ENCODE measurements at places on chromosomes 5 and 9. TPM values are rescaled to one million over a fixed set of nuclear protein-coding genes. Genes with fewer than 3 reads are reported as not detected.

CLK4 gene
- total RNA-seq = 16.0 TPM

CACFD1 gene
- total RNA-seq = 22.5 TPM

PLCXD3 gene
- total RNA-seq = 0.07 TPM

MACIR gene
- 13.1 TPM for total RNA-seq

SPACA9 gene
- total RNA-seq = 1.8 TPM

C1QTNF3 gene
- 2.1 TPM for total RNA-seq

HBEGF gene
- 4.0 TPM for total RNA-seq

TAL2 gene
- not detected for total RNA-seq

PALM2AKAP2 gene
- total RNA-seq = 7.0 TPM

RANBP17 gene
- 27.4 TPM for total RNA-seq

DNA sequence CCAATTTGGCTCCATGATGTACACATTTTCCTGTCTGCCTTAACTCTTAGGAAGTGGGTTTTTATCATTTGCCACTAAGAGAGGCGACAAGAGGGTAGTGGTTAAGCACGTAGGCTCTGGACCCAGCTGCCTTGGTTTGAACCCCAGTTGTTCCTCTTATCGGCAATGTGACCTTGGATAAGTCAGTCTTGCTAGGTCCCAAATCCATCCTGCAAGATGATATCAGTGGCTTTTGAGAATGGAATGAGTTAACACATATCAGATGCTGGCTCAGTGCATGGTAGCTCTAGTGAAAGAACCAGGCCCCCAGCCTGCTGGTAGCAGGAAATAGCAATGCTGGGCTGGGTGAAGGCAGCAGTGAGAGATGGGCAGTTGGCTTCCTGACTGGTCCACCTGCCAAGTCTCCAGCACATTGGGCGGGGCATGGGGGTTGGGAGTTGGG, 72.5 kb downstream of the STK10 start:
- no peak for DNase-seq
- no peak overlapping the region for H3K27ac ChIP-seq
- H3K36me3 ChIP-seq = peaks cover 9% of the 10 kb centered on the region
- no peak overlapping the region for H3K4me3 ChIP-seq
- H3K4me1 ChIP-seq = peaks cover 8% of the 10 kb centered on the region

GRCh38 chr9:22457448-22457847, 10.8 kb downstream of the DMRTA1 start:
- DNase-seq = peak; percentile 24
- H3K27me3 ChIP-seq = no peaks in the 10 kb centered on the region
- no peaks in the 10 kb centered on the region for H3K4me1 ChIP-seq
- no peak overlapping the region for H3K27ac ChIP-seq
- no peak overlapping the region for H3K4me3 ChIP-seq

DNA sequence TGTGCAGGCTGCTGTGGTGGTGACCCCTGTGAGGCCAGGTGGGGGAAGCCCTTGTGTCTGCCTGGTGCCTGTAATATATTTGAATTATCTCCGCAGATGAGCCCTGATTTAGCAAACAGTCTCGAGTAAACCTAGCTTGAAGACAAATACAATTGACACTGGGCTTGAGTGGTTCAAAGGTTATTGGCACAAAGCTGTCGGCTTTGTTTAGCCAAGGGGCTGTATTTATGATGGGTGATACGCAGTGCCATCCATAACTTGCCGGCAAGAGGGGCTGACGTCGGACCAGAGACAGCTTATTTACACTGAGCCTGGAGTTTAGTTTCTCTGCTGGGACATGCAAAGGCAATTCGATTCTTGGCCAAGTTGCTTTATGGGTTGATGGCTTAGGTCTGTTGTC, 20.0 kb upstream of the PITX1 start:
- H3K27ac ChIP-seq = no peak overlapping the region
- H3K36me3 ChIP-seq = no peaks in the 10 kb centered on the region
- H3K4me1 ChIP-seq = peaks cover 10% of the 10 kb centered on the region
- H3K4me3 ChIP-seq = no peak overlapping the region

DNA sequence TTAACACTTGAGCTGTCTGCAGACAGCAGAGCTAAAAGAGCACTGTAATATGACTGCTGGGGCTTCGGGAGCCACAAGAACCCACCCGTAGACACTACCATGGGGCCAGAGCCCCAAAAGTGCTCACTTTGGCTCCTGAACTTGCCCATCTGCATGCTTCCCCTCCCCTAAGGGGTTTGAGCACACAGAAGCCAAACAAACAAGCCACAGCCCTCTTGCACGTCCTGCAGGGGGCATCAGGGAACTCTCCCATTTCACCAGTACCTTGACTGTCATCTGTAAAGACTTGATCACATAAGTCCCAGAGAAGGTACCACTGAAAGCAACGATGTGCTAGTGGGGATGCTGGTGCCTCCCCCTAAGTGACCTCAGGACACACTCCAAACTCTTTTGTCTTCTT, 681.8 kb downstream of the SEMA5A start:
- H3K27ac ChIP-seq = no peak overlapping the region
- no peaks in the 10 kb centered on the region for H3K36me3 ChIP-seq
- peak; percentile 68 for DNase-seq

DNA sequence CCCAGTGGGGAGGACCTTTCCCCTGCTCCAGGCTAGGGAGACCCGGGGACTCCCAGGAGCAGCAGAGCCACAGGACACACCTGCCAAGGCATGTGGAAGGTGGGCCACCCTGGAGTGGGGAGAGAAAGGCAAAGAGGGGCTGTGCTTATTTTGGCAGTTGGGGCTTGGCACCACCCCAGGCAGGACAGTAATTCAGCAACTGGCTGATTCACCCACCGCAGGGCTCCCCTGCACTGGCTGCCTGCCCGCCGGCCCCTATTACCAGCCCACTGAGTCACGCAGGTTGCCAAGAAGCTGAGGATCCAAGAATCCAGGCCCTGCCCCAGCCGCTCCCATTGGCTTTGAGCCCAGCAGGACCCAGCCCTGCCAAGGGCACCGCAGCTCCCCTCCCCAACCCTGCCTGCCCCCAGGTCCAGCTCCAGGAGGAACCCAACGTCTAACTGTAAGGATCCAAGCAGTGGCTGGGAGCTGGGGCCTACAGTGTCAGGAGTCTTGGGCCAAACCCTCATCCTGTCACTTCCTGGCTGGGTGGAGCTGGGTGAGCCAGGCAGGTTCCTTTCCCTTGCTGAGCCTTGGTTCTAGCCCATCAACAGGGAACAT, 14.2 kb upstream of the RALGDS start:
- H3K27me3 ChIP-seq = no peaks in the 10 kb centered on the region
- DNase-seq = no peak
- no peaks in the 10 kb centered on the region for H3K36me3 ChIP-seq
- peaks cover 7% of the 10 kb centered on the region for H3K4me1 ChIP-seq
- no peak overlapping the region for H3K27ac ChIP-seq
- no peak overlapping the region for H3K4me3 ChIP-seq

DNA sequence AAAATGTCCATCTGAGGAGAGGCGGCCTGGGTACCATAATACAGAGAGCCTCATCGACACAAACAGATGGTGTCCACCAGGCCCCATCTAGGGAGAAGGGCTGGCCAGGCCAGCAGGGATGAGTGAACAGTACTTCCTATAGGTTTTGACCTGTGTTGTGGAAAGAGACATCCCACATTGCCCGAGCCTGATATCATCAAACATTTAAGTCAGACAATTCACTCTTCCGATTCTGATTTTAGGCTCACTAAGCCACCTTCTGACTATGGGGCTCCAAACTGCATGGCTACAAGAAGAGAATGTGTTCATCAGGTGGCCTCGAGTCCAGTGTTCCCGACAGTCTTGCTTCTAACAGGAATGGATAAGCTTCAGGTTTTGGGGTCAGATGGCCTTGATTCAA, 38.9 kb downstream of the SLC22A5 start:
- no peak overlapping the region for H3K27ac ChIP-seq
- peaks cover 7% of the 10 kb centered on the region for H3K27me3 ChIP-seq
- DNase-seq = no peak
- no peak overlapping the region for H3K4me3 ChIP-seq
- H3K36me3 ChIP-seq = no peaks in the 10 kb centered on the region
- H3K4me1 ChIP-seq = peaks cover 8% of the 10 kb centered on the region

DNA sequence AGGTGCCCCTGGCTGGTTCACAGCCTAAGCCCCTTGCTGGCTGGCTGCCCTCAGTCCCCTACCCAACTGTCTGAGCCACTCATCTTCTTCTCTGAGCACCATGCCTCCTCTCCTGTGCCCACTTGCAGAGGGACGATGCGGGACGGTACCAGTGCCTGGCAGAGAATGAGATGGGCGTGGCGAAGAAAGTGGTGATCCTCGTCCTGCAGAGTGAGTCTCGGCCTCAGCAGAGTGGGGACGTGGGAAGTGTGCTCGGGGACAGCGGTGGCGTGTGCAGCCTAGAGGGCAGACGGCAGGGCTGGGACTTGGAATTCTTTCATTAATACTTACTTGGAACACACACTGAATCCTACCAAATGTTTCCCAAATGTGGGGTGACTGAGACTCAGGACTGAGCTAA, 34.3 kb upstream of the ASS1 start:
- no peaks in the 10 kb centered on the region for H3K27me3 ChIP-seq
- no peaks in the 10 kb centered on the region for H3K4me1 ChIP-seq
- DNase-seq = no peak
- H3K36me3 ChIP-seq = no peaks in the 10 kb centered on the region
- H3K27ac ChIP-seq = no peak overlapping the region

- DNase-seq = peak; percentile 29
- H3K4me3 ChIP-seq = no peak overlapping the region
- H3K27me3 ChIP-seq = no peaks in the 10 kb centered on the region
- H3K4me1 ChIP-seq = peaks cover 9% of the 10 kb centered on the region
Measured at GRCh38 chr9:6845880-6846279, 88.1 kb downstream of the KDM4C start.

DNA sequence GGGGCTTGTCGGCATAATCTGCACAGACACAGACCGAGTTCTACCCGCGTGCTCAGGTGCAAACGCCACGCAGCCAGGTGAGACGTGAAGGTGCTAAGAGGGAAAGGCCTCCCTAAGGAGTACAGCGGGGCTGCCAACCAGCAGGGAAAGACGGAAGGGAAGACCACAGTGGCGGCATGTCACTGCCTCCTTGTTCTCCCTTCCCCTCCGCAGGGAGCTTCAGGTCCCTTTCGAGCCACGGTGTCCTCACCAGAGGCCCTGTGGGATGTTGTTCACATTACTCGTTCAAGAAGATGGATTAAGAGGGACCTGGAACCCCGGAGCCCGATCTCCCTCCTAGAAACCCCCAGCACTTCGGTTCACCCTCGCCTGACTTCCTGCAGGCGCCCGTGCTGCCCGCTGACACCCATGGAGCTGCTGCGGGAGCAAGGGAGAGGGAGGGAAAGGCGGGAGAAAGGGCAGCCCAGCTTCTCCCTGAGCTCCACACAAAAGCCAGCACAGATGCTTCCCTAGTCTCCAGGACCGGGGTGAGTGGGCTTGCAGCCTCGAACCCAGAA, 686 bp downstream of the BRD9 start:
- H3K36me3 ChIP-seq = peaks cover 65% of the 10 kb centered on the region
- peaks cover 19% of the 10 kb centered on the region for H3K4me1 ChIP-seq
- peak overlapping the region; percentile 85 for H3K4me3 ChIP-seq
- DNase-seq = no peak
- peak overlapping the region; percentile 67 for H3K27ac ChIP-seq

GRCh38 chr5:81044868-81045267, 84.7 kb downstream of the RASGRF2 start:
- DNase-seq = no peak
- no peak overlapping the region for H3K27ac ChIP-seq
- H3K4me3 ChIP-seq = no peak overlapping the region
- peaks cover 7% of the 10 kb centered on the region for H3K4me1 ChIP-seq
- H3K27me3 ChIP-seq = no peaks in the 10 kb centered on the region
